ENCODE measurements at places on chromosomes 2 and 18.
A peak's percentile ranks its signal among the peaks of the same experiment; 100 is the strongest.

GRCh38 chr2:118524911-118525310, 322.5 kb downstream of the EN1 start:
- no peak for DNase-seq

DNA sequence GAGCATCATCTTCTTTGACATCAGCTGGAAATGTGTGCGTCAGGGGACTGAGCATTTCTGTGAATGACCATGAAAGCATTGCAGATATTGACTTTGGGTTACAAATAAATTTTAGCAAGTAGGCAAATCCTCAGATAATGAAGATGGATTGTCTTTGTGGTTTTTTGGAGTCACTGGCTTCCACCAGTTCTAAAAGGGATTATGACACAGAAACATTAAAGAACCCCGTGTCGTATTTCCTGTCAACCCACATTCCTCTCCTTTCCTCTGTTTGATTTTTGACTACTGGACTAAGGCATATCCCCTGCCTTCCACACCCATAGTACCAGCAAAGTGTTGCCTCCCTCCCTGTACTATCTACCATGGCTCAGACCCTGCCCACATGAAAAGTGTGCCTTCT, 268.1 kb downstream of the MYO3B start:
- DNase-seq: no peak

- no peak for DNase-seq
Measured at GRCh38 chr2:156352911-156353310, 20.4 kb upstream of the NR4A2 start.

- no peak for DNase-seq
Measured at GRCh38 chr2:45678791-45679348, 27.4 kb downstream of the PRKCE start.

GRCh38 chr2:139905624-139906023, 1125.4 kb upstream of the NXPH2 start:
- DNase-seq: no peak

GRCh38 chr2:168136392-168136977, 110.9 kb downstream of the STK39 start:
- peak; percentile 50 for DNase-seq

DNA sequence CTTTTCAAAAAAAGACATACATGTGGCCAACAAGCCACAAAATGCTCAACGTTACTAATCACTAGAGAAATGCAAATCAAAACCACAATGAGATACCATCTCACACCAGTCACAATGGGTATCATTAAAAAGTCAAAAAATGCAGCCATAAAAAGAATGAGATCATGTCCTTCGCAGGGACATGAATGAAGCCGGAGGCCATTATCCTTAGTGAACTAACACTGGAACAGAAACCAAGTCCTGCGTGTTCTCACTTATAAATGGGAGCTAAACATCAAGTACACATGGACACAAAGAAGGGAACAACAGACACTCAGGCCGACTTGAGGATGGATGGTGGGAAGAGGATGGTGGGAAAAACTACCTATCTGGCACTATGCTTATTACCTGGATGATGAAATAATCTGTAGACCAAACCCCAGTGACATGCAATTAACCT, 17.8 kb upstream of the ATL2 start:
- DNase-seq: no peak

DNA sequence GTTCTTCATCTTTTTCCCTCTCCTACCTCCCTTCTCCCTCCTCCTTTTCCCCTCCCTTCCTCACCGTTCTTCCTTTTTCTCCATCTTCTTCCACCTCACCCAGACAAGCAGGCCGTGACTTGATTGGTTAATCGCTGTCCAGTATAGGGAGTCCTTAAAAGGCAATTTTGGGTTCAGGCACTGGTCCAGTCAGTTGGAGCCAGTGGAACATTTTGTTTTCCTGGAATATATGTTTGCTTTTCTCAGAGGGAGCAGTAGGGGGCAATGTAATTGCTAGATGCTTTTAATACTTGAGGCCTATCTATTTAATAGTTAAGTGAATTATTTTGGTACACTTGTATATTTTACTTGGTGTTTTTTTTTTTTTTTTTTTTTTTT, 15.0 kb downstream of the ELAC1 start:
- DNase-seq: no peak

DNA sequence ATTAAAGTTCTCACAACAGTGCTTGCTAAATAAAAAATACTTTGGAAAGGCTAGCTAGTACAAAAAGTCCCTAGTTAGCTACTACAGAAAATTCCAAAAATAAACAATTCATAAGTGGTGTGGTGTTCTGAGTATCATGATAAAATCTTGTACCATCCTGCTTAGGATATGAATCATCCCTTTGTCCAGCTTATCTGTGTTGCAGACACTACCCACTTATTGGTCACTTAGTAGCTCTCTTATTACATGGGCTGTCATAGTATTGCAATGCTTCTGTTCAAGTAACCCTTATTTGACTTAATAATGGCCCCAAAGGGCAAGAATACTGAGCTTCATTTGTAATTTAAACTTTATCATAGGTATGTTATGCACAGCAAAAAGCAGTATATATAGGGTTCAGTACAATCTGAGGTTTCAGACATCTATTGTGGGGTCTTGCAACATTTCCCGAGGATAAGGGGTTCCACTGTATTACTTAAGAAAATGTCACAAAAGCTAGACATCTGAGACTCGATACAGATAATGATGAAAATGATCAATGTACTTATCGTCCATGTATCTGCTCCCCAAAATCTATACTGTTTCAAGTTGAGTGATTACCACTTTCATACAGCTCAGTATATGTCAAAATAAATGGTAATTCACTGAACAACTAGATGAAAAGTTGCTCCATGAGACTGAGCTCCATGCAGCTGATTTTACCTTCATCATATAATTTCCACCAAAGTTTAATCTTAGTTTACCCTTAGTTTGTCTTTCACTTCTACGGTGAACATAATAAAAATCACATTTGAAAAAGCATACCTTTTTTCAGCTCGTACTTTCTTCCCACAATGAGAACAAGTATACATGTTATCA, 93.8 kb downstream of the C2orf74 start:
- DNase-seq: no peak

GRCh38 chr2:225998653-225999052, 599.1 kb downstream of the NYAP2 start:
- DNase-seq: no peak

DNA sequence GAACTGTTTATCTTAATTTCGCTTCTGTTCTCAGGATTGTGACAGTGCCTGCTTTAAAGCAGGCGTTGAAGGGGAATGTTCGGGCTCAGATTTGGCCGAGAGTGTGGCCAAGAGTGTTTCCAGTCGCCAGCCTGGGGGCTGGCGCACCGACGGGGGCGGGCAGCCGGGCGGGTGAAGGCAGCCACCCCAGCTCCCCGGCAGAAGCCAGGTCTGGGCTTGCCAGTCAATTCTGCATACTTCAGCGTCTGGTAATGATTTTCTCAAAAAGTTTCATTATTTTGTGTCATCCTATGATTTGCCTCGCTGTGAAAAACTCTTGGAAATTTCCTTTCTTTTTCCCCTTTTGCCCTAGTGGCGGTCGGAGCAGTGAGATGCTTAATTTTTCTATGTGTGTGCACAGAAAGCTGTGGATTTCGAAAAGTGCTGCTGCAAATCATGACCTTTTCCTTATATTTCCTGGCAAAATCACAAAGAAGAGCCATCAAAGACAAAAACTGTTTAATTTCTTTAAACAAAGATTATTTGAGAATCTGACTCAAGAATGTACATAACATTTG, 856 bp downstream of the FAM228A start:
- no peak for DNase-seq

GRCh38 chr2:54635554-54636152, 87.8 kb upstream of the EML6 start:
- DNase-seq: no peak

DNA sequence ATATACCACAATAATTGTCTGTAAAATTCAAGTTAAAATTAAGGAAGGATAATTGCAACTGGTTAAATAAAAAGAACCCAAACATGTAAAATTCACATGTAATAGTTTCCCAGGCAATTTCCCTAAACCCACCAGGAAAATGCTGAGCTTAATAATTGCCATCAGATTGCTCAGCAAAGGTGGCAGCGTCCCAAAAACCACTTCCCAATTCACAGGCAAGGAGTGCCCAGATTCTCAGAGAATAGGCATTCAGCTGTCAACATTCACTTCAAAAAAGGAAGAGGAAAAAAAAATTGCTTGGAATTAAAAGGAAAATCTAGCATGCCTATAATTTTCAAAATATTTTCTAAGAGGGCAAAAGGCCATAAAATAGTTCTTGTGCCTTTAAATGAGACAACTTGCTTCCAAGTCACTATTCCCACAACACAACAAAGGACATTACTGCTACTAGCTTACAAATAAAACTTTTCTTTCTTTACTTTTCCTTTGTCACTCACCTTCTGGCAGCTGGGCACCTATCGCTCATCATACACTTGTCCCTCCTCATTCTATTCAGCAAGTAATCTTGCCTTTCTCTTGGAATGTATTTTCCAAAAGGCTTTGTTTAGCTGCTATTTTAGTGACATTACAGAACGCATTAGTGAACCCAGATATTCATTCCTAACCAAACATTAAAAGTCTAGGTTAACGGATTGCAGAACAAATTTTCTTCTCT, 15.2 kb downstream of the SRBD1 start:
- DNase-seq: no peak

GRCh38 chr2:138016351-138017087, 52.2 kb downstream of the HNMT start:
- DNase-seq: no peak

DNA sequence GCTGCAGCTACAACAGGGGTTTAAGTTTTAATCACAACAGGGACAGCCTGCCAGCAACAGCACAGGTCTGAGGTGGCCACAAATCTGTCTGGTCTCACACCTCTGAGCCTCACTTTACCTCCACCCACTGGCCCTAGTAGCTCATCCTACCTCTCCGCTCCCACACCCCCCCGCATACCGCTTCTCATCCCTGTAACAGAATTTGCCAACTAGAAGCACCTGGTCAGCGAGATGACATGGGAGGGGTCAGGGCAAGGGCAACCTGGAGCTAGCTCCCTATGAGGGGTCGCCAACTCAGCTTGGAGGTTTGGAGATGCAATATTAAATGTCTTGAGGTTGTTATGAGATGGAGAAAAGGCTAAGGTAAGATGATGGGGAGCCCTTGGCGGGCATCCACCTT, 7.5 kb downstream of the CATIP start:
- DNase-seq: no peak

GRCh38 chr2:88590998-88591613, 36.2 kb downstream of the EIF2AK3 start:
- peak; percentile 67 for DNase-seq

GRCh38 chr2:218952160-218952559, 7.3 kb upstream of the CDK5R2 start:
- no peak for DNase-seq

- no peak for DNase-seq
Measured at GRCh38 chr2:45699032-45699658, 47.7 kb downstream of the PRKCE start.

DNA sequence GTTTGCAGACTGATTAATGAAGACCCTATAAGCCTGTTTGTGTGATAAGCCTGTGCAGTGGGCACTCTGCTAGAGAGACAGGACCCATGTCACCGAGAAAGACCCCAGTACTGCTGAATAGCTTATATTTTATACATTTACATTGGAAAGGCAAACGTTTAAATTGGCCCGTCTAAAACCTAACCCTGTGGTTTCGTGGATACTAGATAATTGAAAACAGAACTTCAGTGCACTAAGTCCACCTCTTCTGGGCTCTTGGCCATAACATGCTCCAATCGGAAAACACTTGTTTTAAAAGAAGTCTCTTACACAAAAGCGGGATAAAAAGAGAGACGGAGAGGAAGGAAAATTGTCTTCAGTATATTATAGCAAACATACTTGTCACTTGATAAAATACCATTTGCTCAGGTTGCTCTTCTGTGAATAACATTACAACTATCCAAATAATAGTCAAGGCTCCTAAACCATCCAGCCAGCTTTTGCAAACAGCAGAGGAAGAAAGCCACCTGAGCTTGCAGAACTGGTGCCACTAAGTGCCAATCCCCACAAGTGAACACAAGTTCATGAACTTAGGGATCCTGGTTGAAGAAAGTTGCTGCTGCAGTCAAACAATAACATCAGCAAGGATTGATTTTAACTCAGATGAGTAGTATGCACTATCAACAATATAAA, 218.4 kb upstream of the FN1 start:
- no peak for DNase-seq

GRCh38 chr2:16251511-16252225, 311.3 kb downstream of the MYCN start:
- DNase-seq: no peak

DNA sequence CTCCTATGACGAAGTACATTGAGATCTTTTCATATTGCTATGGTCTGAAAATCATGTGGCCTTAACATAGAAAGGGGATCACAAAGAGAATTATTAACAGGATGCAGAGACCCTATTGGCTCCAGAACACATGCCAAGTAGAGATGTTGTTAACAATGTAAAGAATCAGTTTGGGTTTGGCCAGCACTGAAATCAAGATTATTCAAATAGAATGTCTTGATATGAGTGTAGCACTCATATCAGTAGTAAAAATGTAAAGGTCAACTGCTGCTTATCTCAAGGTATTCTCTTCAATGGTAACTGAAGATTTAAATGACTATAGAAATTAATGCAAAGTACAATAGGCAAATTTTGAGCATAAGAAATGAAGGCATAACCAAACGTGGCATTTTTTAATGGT, 262.8 kb downstream of the PTH2R start:
- DNase-seq: no peak

GRCh38 chr2:70630761-70631160, 77.1 kb upstream of the TGFA start:
- DNase-seq: no peak

Measured in CD4-positive, alpha-beta T cell treated with Interleukin-12 subunit alpha and Interleukin-12 subunit beta, for 1 hour (primary cell).